IMR-90 (cell line): ENCODE measurements at places on chromosomes 5 and 9. TPM values are rescaled to one million over a fixed set of nuclear protein-coding genes. Genes with fewer than 3 reads are reported as not detected.

DNA sequence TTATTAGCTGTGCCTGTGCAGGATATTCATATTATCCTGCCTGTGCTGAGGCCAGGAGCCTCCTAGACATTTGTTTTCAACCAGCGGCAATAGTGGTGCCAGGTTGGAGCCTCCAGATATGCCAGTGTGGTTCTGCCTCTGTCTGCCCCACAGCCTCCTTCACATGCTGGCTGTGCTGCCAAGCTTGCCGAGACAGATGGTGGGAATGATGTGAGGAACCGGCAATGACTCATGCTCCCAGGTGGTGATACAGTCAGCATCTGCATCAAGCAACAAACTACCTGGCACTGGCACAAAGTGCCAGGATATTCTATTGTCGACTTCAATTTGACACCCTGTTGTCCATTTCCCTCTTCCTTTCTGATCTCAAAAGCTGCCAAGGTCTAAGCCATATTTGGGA, 285.7 kb downstream of the CHSY3 start:
- DNase-seq = no peak

Gene SLC45A2
- not detected in 2 replicates for total RNA-seq

DNA sequence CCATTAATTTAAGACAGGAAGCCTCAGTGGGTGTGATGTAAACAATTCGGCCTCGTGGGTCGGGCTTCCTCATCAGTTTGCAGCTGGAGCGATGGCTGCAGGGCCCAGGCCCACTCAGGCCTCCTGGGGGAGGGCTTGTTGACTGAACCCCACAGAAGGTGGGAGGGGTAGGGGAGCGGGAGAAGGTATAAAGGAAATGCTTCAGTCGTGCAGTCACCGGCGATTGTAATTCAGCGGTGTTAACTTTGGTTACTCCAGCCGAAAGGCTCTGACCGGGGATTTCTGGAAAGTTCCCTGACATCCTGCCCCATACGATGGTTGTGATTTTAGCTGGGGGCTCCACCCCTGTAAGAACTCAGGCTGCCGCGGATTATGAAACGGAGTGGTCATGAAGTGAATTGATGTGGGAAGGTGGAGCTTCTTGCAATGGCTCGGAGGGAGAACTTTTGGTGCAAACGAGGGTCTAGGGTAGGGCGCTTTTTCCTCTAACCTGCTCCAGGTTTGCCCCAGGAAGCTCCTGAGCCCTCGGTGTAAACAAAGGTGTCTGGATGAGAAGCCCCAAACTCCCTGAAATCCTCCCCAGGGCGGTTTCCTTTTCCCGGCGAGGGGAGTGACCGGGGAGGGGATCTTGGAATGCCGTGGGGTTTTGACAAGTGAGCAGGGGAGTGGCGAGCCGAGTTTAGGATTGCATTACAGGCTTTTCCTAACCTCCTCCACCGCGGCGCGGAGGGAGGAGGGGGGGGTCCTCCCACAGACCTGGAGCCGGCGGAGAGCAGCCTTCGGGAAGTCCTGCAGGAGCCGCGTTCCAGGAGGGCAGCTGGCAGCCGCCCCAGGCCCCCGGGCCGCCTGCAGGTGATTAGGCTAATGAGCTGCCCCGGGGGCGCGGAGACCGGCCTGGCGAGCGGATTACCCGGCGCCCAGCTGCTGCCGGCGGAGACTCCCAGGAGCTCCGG, 215.5 kb downstream of the PDZD2 start:
- DNase-seq = peak; percentile 26

GRCh38 chr9:10242255-10242654, 370.5 kb downstream of the PTPRD start:
- no peak for DNase-seq

- no peak for DNase-seq
Measured at GRCh38 chr5:154302161-154302560, 111.6 kb downstream of the GALNT10 start.

DNA sequence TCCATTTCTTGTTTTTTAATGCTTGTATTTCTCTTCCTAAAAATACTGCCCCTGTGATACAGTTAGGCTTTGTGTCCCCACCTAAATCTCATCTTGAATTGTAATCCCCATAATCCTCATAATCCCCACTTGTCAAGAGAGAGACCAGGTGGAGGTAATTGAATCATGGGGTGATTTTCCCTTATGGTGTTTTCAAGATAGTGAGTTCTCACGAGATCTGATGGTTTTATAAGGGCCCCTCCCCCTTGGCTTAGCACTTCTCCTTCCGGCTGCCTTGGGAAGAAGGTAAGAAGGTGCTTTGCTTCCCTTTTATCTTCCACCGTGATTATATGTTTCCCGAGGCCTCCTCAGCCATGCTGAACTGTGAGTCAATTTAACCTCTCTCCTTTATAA, 227.4 kb downstream of the MAN2A1 start:
- DNase-seq = no peak

DNA sequence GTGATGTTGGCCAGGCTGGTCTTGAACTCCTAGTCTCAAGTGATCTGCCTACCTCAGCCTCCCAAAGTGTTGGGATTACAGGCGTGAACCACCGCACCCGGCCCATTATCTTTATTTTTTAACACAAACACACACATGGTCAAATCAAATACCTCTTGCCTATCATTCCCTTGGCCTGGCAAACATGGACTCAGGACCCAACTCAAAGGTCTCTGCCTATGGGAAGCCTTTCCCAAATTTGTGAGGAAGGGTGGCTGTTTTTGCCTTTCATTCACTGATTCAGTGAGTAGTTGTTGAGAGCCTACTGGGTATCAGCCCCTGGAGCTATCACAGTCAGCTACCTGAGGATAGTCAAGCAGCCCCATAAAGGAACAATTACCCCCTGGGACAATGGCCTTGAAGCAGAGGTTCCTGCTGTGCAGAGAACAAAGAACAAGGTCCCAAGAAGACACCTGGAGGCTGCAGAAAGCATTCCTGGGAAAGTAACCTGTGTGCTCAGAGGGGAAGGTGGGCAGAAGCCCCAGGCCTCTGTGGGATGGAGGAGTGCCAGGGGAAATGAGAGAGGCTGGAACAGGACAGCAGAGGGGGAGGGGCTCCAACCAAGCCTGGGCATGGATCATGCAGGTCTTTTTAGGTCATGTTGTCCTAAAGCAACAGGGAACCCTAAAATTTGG, 126.4 kb downstream of the CRB2 start:
- DNase-seq = no peak

DNA sequence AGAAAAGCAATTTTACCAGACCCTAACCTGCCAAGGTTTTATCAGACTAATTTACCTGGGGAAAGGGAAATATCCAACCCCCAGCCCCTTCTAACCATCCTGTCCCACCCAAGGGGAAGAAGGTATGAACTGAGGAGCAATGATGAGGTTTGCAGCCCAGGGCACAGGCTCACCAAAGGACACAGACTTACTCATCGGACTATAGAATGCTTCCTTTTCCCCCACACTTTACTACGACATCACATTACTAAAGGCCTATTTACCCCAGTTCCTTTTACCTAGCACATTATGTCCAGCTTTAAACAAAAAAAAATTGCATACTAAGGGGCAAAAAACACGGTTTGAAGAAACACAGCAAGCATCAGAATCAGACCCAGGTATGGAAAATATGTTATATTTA, 94.1 kb upstream of the FST start:
- DNase-seq = no peak

Gene CER1
- not detected in 2 replicates for total RNA-seq

Gene CERCAM
- total RNA-seq = 15.1 and 16.1 TPM in 2 replicates

GRCh38 chr9:113715086-113715485, 161.0 kb upstream of the ZNF618 start:
- DNase-seq = peak; percentile 73

DNA sequence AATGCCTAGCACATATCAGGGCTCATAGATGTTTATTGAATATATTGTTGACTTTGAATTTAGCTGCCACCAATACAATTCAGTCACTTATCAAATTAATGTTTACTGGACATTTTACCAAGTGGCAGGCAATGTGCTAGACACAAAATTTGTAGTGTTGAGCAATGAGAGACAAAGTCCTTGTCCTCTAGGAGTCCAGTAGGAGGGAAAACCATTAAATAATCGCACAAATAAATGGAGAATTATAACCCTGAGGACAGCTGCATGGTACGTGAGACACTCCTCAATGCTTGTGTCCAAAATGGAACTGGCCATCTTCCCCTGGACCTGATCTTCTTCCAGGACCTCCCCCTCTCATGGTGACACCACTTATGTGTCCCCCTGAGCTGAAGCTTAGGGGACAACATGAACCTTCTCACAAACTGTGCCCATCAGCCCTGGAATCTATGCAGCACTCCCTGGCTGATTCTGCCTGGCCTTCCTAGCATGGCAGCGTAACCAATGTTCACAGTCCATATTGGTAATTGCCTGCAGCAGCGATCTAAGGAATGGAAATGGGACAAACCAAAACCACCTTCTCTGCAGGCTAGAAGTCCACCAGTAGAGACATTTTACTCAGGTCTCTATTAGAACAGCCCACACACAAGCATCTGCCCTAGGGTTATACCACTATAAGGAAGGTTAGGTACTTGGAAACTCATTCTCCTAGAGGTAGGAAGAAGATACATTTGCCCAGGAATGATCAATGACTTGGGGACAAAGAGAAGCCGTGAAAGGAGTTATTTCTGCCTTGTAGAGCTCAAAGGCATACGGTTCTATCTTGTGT, 75.5 kb downstream of the FGF1 start:
- no peak for DNase-seq
